Calu3 (cell line): ENCODE measurements at places on chromosomes 7 and 10.

GRCh38 chr10:43628956-43629355 is 19.7 kb downstream of the ZNF32 start:
- DNase-seq: no peak

DNA sequence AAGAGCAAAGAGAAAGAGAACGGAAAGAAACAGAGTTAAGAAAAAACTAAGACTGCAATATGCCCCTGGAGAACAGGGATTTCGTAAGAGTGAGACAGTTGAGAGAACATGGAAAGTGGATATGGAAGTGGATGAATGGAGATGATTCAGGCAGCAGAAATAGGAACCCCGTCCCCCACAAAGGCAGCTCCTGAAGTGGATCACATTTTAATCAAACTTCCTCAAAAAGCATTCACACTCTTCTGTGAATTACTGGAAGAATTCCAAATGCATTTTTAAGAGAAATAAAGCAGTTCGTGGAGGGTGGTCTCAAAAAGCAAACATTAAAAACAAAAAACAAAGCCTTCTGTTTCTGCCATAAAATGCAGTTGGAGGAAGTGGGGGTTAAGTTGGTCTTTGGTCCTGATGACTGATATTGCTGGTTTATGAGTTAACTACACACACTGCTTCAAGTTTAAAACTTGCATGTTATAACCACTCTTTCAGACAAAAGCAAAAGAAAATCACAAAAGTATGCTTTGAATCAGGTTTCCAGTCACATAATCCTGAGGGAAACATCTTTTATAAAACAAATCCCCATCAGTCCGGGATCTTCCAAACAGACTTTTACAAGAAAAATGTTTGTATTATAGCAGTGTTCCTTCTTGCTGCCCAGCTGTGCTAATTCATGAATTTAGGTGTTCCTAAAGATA is 214.3 kb downstream of the FANK1 start:
- DNase-seq: no peak

GRCh38 chr10:29119374-29119773 is 169.5 kb upstream of the LYZL1 start:
- peak; percentile 66 for DNase-seq

GRCh38 chr10:31942435-31942834 is 13.8 kb upstream of the ARHGAP12 start:
- DNase-seq: no peak

DNA sequence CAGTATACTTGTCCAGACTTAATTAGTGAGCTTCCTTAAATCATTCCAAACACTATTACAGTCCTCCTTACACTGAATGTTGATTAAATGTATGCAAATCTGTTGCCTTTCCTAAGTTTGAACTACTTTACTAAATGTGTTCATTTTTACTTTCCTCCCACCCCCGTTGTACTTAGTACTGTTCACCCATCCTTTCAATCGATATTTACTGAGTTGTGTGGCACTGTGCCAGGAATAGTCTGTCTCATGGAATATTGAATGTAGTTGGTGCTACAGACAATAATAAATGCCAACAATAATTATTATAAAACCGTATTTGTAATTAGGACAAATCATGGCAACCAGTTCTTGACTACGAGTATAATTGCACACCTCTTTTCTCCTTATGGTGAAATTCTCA is 335.7 kb downstream of the GPR37 start:
- DNase-seq: peak; percentile 49

- peak; percentile 50 for DNase-seq
Observed at GRCh38 chr7:30348083-30348560, 63.7 kb downstream of the ZNRF2 start.

DNA sequence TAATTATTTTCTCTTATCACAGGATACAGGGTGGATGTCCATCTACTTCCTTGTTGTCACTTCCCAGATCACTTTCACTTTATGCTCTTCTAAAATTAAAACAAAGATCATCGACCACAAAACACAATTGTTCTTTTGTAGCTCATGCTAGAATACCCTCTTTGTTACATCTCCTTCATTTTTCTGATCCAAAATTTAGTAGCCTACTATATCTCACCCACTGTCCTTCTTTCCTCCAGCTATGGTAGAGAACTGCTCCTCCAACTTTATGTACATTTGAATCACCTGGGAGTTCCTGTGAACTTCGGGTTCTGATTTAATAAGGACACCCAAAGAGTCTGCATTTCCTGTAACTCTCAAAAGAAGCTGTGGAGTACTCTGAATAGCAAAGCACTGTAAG is 1.2 kb upstream of the AHR start:
- no peak for DNase-seq

- DNase-seq: no peak
Observed at GRCh38 chr10:128058106-128058749, 68.0 kb downstream of the MKI67 start.

DNA sequence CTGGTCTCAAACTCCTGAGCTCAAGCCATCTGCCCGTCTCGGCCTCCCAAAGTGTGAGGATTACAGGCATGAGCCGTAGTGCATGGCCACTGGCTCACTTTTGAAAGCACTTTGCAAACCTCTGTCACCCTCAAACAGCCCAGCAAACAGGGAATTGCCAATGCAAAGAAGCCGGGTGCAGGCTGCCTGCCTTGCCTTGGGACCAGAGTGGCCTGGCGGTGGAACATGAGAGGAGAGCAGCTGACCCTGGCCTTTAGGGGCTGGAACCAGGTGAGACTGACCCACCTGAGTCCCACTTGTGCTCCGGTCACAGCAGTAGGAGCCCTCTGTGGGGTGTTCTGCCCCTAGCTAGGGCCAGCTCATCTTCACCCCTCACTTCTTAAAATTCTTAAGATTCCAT is 237.1 kb upstream of the GALNT17 start:
- no peak for DNase-seq

DNA sequence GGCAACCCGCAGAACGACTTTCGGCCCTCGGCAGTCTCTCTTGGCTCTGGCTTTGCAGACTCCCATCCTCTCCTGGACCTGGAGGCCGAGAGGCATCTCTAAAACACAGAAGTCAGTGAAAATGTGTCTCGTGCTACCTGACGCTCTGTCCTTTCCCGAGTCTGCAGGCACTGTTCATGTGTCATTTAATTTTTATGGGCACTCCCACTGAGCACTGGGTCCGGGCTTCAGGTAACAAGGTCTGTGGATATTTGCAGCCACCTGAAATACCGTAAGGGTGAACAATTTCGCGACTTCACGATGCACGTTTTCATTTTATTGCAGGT is 96.8 kb downstream of the GLRX3 start:
- no peak for DNase-seq

DNA sequence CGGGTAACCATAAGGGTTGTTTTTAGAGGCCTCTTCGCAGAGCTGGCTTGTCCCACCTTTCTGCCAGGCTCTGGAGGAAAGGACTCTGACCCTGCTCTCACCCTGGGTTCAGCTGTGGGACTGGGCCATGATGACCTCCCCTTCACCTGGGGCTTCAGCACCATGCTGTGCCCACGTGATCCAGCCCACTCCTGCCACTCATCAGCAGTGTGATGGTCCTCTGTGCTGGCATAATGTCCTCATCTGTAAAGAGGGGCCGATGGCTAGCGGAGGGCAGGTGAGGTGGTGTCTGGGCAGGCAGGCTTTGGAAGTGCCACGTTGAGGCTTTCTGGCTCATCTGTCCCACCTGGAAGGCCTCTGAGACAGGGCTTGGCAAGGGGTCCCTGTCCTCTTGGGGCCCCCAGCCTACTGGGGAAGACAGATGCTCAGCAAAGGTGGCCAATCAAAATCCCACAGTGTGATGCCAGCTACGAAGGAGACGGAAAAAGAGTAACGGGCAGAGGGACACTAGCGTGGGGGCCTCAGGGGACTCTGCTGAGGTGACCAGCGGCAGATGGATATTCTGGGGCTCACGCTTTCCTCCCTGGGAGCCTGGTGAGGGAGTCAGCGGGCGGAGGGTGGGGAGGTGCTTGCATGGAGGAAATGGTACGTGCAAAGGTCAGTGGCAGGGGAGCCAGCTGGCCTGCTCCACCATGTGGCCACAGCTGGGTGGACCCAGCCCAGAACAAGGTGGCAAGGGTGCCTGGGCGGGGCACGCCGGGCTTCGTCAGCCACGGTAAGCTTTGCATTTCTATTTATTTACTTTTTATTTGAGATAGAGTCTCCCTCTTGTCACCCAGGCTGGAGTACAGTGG is 5.4 kb downstream of the LRWD1 start:
- DNase-seq: no peak

DNA sequence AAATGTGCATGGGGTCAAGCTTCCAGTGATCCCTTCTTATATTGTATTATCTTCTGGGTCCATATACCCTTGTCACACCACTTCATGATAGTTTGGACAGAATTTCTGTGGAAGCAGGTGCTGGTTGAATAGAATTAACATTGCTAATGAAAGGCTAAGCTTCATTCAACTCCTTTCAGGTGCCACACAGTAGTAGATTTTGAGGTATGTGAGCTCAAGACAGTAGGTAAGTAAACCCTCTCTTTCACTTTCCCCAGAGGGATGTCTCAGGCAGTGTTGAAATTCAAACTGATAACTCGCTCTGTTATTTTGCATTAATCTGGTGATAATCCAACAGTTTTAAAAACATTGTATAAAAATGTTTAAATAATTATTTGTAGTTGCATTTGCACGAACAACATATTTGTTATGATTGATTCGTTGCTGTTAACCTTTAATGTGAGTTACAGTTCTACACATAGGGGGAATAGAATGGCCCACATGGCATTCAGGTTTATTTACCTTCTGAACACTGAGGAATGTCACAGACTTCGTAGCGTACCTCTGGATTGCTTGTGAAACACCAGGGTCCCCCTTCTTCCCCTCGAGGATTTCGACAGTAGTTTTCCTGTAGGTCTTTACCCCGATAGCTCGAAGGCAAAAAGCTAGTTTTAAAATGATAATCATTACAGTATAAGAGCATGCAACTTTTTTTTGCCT is 18.1 kb downstream of the HGF start:
- no peak for DNase-seq

DNA sequence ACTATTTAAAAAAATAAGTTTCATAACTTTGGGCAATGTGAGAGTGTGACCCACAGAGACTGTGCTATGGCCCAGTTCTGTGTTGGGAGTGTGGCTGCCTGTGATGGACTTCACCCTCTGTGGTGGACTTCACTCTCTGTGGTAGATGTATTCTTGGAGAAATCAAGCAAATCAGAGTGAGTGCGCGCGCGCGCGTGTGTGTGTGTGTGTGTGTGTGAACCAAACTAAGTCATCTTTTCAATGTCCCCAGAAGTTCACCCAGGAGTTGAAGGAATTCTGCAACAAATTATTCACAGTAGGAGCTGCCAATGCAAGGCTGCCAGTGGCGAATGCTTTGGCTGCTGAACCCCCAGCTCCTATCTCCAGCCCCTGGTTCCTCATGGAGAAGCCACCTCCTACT is 184.5 kb downstream of the ADAM12 start:
- DNase-seq: no peak

- no peak for DNase-seq
Observed at GRCh38 chr10:123858077-123858681, 33.4 kb downstream of the CPXM2 start.

DNA sequence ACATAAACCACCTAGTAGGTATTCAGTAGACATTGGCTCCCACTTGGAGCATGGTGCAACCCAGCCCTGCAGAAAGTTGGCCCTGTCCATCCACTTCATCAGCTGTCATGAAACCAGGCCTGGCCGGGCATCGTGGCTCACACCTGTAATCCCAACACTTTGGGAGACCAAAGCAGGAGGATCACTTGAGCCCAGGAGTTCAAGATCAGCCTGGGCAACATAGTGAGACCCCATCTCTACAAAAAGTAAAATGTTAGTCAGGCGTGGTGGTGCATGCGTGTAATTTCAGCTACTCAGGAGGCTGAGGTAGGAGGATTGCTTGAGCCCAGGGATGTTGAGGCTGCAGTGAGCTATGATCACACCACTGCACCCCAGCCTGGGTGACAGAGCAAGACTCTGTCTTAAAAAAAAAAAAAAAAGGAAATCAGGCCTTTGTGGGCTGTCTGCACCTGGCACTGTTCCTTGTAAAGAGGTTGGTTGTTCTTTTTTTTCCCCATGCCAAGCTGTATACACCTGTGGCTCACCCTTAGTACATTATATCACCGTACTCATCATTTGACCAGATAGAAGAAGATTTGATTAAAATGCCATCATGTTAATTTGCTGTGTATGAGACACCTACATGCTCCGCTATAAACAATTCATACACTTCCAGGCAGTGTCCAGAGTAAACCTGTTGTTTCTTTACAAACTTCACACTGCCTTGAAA is 45.4 kb upstream of the GRID1 start:
- no peak for DNase-seq

- no peak for DNase-seq
Observed at GRCh38 chr7:141356161-141356560, 195.0 kb upstream of the AGK start.

GRCh38 chr10:70162151-70162891 is 8.0 kb downstream of the SAR1A start:
- DNase-seq: no peak

DNA sequence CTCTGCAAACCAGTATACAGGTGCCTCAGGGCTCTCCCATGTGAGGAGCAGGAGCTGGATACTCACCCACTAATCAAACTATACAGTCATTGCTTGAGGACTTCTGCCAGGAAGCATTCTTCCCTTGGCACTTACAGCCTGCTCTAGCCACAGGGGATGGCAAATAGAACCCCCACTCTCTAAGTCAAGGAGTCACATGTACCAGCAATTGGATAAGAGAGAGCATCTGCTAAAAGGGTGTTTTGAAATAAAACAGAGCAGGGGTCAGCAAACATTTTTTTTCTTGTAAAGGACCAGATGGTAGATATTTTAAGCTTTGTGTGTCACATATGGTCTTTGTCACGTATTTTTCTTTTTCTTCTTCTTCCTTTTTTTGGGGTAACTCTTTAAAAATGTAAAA is 865.2 kb upstream of the GHITM start:
- DNase-seq: no peak

DNA sequence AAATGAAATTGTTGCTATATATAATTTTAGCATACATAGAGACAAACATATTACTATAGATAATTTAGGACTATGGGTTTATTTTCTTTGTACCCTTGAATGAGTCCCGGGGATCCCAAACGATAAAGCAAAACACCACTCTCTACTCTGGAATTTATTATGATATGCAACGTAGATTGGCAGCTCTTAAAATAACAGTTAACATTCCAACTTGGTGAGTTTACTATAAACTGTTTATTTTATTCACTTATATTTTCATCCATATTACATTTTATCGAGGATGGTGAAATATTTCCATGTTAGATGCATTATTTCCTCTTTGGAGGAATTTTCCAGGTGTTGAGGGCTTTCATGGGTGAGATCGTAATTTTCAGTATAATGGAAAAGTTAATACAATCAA is 138.7 kb upstream of the DGKB start:
- DNase-seq: no peak
